ENCODE measurements at places on chromosomes 11 and 22. TPM values are rescaled to one million over a fixed set of nuclear protein-coding genes. Genes with fewer than 3 reads are reported as not detected.
A peak's percentile ranks its signal among the peaks of the same experiment; 100 is the strongest.

GRCh38 chr11:7974668-7975067 is 9.4 kb upstream of the NLRP10 start:
- H3K36me3 ChIP-seq: no peaks in the 10 kb centered on the region
- DNase-seq: no peak
- H3K27ac ChIP-seq: no peak overlapping the region
- H3K27me3 ChIP-seq: no peaks in the 10 kb centered on the region
- H3K4me1 ChIP-seq: no peaks in the 10 kb centered on the region

GRCh38 chr22:26883393-26883792 is 226.0 kb downstream of the MIAT start:
- no peaks in the 10 kb centered on the region for H3K4me1 ChIP-seq
- no peak overlapping the region for H3K27ac ChIP-seq
- H3K36me3 ChIP-seq: no peaks in the 10 kb centered on the region
- no peak overlapping the region for H3K4me3 ChIP-seq
- H3K27me3 ChIP-seq: no peaks in the 10 kb centered on the region
- no peak for DNase-seq

Gene MRGPRF
- not detected for total RNA-seq

Gene LRRC10B
- total RNA-seq: not detected

GRCh38 chr11:22674470-22675439 is 8.3 kb downstream of the GAS2 start:
- H3K27me3 ChIP-seq: peaks cover 15% of the 10 kb centered on the region
- H3K4me3 ChIP-seq: no peak overlapping the region
- no peaks in the 10 kb centered on the region for H3K4me1 ChIP-seq
- no peaks in the 10 kb centered on the region for H3K36me3 ChIP-seq

DNA sequence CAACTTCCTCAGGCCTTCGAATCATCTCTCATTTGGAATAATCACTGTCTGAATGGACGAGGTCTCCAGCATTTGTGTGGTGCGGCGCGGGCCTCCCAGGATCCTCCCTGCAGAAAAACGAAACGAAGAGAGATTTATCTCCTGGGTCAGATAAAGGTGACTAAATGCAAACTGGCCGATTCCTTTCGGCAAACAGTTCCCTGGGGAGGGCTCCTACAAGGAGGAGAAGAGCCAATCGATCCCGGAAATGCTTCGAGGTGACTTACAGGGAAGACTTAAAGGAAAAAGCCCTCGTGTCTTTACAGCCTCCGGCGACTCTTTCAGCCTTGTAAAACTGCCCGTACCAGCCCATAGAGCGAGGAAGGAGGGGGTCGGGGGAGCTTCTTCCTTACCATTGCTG is 126.5 kb downstream of the MIAT start:
- H3K27me3 ChIP-seq: no peaks in the 10 kb centered on the region
- no peak overlapping the region for H3K4me3 ChIP-seq
- DNase-seq: no peak
- H3K4me1 ChIP-seq: peaks cover 6% of the 10 kb centered on the region
- peaks cover 7% of the 10 kb centered on the region for H3K36me3 ChIP-seq

- no peak overlapping the region for H3K27ac ChIP-seq
- H3K4me1 ChIP-seq: no peaks in the 10 kb centered on the region
- no peak for DNase-seq
- H3K27me3 ChIP-seq: no peaks in the 10 kb centered on the region
- no peak overlapping the region for H3K4me3 ChIP-seq
- H3K36me3 ChIP-seq: peaks cover 4% of the 10 kb centered on the region
These were observed 19.6 kb downstream of the CHID1 start for GRCh38 chr11:890794-891540.

DNA sequence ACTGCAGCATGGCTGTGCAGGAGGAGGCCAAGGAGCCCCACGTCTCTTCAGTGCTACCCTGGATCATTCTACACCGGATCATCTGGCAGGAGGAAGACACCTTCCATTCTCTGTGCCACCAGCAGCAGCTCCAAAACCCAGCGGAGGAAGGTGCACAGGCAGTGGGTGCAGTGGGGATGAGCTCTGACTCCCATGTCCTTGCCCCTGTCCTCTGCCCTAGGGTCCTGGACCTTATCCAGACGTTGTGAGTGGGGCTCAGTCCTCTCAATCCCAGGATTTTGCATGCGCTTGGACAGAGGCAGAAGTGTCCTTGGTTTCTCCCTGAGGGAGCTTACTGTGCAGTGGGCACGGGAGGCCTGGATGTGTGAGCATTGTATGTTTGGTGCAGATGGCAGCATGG is 61.3 kb downstream of the CABIN1 start:
- H3K27ac ChIP-seq: no peak overlapping the region
- H3K27me3 ChIP-seq: no peaks in the 10 kb centered on the region
- no peaks in the 10 kb centered on the region for H3K4me1 ChIP-seq
- no peak for DNase-seq
- peaks cover 19% of the 10 kb centered on the region for H3K36me3 ChIP-seq

DNA sequence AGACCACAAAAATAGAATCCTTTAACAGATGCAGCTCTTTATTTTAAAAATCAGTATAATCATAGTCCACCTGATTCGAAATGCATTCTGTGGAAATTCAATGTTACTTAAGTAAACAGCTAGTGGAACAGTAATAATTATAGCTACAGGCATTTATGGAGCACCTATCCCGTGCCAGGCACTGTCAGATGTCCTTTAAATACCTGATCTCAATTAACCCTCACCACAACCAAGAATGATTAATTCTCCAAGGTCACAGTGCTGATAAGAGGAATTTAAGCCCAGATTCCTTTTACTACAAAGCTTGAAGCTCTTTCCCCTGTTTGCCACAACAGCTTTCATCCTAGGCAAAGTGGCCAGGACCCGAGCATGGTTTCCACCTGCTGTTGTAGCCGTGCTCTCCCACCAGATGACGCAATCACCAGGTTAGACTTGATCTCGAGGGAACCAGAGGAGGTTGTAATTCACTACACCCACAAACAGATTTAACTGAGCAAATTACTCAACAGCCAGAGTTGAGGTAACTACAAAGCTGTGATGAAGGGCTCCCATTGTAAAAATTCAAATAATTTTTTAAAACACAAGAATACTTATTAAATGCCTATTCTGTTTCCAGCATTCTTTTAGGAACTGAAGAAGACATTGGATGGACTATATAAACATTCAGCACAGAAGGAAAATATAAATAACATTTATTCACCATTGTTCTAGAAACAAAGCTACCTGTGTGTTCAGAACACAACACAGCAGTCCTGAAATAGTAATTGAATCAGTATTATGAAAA is 10.3 kb downstream of the PRDM10 start:
- no peak overlapping the region for H3K4me3 ChIP-seq
- peak; percentile 48 for DNase-seq
- no peak overlapping the region for H3K27ac ChIP-seq
- peaks cover 5% of the 10 kb centered on the region for H3K4me1 ChIP-seq
- no peaks in the 10 kb centered on the region for H3K27me3 ChIP-seq
- H3K36me3 ChIP-seq: peaks cover 2% of the 10 kb centered on the region

Gene TIGD3
- total RNA-seq: 1.8 TPM

Gene SPON1
- 0.12 TPM for total RNA-seq

DNA sequence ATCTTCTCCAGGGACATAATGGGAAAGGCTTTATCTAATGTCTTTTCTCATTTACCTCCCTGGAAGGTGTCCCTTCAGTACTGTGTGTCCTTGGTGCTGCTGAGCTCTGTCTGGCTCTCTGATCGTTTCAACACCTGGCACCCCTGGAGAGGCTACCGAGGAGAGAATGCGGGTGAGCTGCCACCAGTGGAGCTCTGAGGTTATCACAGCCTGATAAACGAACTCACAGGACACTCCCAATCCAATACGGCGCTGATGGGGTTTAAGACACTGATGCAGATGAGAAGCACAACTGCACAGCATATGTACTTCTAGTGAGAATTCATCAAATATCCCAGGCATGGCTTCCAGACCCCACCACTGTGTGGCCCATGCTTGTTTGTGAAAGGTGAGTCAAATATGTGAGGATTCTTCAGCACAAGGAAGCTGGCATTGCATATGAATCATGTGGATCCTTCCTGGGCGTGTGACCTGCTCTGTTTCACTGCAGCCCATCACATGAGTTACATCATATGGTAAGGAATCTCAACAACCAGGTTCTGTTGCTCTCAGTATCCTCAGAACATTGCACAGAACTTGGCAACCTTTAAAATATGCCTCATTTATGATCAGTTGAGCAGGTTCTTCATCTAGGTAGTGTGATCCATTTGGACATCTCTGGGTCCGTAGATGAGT is 34.8 kb upstream of the VWA5A start:
- H3K4me3 ChIP-seq: no peak overlapping the region
- no peak overlapping the region for H3K27ac ChIP-seq
- no peaks in the 10 kb centered on the region for H3K36me3 ChIP-seq

Gene LGALS12
- 0.37 TPM for total RNA-seq

GRCh38 chr22:17920145-17920605 is 104.2 kb downstream of the MICAL3 start:
- peaks cover 10% of the 10 kb centered on the region for H3K4me1 ChIP-seq
- no peak for DNase-seq
- no peaks in the 10 kb centered on the region for H3K36me3 ChIP-seq
- peaks cover 8% of the 10 kb centered on the region for H3K27me3 ChIP-seq

- no peaks in the 10 kb centered on the region for H3K4me1 ChIP-seq
- no peak for DNase-seq
- peaks cover 6% of the 10 kb centered on the region for H3K27me3 ChIP-seq
These were observed 46.5 kb downstream of the ADM start for GRCh38 chr11:10351435-10351764.

Gene GP1BB
- 0.17 TPM for total RNA-seq

DNA sequence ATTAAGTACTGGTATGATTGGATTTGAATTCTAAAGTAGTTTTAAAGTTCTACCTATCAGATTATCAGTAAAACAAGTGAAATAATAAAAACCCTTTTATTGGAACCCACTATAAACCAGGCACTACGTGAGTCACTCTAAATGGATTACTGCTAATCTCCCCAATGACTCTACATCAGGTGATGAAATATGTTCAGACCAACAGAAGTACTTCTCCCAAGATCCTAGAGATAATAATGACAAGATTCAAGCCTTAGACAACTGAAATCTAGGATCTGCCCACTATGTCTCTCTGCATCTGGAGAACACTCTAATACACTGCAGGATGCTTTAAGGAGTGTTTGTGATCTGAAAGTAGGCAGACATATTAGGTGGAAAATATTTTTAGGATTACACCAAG is 652.1 kb upstream of the CHORDC1 start:
- no peak overlapping the region for H3K4me3 ChIP-seq
- no peaks in the 10 kb centered on the region for H3K4me1 ChIP-seq
- DNase-seq: no peak
- peaks cover 2% of the 10 kb centered on the region for H3K36me3 ChIP-seq
- no peak overlapping the region for H3K27ac ChIP-seq

Gene TRIM49B
- not detected for total RNA-seq

DNA sequence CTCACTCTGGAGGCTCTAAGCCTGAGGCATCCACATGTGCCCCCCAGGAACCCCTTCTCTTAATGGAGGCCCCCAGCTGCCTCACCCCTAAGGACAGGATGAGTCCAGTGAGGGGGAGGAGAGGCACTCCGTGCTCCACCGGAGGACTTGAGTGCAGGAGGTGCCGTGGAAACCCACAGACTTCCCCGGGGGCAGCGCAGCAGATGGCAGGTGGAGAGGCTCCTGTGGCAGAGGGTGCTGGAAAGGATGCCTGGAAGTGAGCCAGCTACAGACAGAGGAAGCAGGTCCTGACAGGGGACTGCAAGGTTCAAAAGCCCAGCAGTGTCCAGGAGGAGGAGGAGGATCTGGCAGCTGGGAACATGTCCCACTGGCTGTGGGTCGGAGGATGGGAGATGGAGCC is 1384.0 kb downstream of the TBC1D22A start:
- no peak for DNase-seq
- H3K27me3 ChIP-seq: peaks cover 9% of the 10 kb centered on the region
- no peak overlapping the region for H3K4me3 ChIP-seq
- no peak overlapping the region for H3K27ac ChIP-seq

Gene ASPHD2
- total RNA-seq: 18.1 TPM

Gene SLC16A8
- total RNA-seq: not detected

DNA sequence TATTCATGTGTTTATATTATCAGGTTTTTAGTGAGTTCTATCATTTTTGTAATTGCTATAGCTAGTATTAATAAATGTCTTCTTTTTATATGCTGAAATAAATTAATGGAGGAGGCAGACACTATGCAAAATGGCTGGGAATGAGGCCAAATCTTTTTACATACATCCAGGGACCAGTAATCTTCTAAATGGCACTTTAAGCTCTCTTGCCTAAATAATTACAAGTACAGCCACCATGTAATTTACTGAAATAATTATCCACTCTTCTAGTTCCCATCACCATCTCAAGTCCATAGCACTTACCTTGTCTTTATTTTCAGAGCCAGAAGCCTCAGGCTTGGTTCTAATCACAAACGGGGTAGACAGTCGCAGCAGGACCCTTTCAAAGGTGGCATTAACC is 79.1 kb downstream of the GUCY1A2 start:
- H3K4me1 ChIP-seq: no peaks in the 10 kb centered on the region
- no peaks in the 10 kb centered on the region for H3K36me3 ChIP-seq

Gene CRYBB1
- not detected for total RNA-seq

DNA sequence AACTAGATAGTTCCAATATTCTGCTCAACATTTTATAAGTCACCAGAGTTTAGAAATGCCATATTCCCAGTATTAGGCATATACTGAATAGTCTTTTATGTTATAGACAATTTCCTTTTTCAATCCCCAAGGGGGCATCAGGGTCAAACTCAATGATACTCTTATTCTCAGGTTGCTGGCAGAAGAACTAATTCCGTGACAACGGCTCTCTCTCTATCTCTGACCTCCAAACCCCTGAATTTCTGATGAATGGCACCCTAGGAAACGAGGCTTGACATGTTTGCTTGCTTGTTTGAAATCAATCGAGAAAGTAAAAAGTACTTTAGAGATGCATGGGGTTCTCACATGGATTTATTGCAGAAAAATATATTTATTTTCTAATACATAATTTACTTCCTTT is 160.1 kb downstream of the CASP12 start:
- peaks cover 2% of the 10 kb centered on the region for H3K36me3 ChIP-seq
- no peaks in the 10 kb centered on the region for H3K27me3 ChIP-seq
- H3K4me3 ChIP-seq: no peak overlapping the region
- DNase-seq: no peak

DNA sequence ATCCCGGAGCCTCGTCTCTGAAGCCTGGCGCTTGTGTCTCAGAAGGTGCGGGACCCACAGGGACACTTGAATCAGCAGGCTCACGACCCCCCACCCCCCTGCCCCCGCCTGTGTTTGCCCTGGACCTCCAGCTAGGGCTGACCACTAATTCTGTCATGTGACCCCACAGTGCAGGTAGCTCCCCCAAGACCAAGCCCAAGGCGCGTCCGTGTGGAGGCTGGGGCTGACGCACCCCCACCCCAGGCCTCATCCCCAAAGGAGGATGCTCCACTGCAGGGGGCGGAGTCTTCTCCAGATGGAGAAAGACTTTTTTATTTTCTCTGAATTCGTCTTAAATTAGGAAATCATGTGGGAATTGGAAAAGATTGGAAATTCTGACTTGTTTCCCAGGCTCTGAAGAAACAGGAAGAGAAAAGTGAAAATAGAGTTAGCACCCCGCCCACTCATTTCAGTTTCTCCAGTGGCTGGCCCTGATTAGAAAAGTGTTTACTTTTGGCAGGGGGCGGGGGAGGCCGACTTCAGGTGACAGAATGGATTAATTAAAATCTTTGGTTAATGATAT is 1.0 kb upstream of the RELA start:
- H3K4me3 ChIP-seq: peak overlapping the region; percentile 93
- peak; percentile 64 for DNase-seq
- peaks cover 18% of the 10 kb centered on the region for H3K36me3 ChIP-seq
- H3K4me1 ChIP-seq: peaks cover 39% of the 10 kb centered on the region
- H3K27ac ChIP-seq: peak overlapping the region; percentile 89

All from activated T-cell treated with anti-CD3 and anti-CD28 coated beads, Interleukin-2, amount 50 U/mL, for 72 hours (primary cell).